ENCODE measurements at places on chromosomes 4 and X.
A peak's percentile ranks its signal among the peaks of the same experiment; 100 is the strongest.

DNA sequence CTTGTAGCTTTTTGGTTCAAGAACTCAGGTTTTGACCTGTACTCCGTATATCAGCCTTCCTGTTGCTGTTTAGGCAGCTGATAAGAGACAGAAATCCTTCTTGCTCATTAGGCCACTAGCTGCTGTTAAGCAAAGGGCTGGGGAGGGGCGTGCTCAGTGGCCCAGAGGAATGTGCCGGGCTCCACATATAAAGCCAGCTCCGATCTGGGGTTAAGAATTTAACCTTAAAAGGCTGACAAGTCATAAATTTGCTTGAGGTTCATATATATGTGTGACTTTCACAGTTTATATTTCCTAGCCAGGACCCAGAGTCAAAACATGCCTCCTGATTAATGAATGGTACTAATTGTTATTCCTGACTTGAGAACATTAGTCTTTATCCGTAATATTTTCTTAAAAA, 15.3 kb downstream of the GPC3 start:
- DNase-seq, result no peak

GRCh38 chrX:151974336-151975227, at the start of gene GABRE:
TSS of gene GABRE (minus strand) at chrX:151974676. CDS start at chrX:151974625, 51 bp downstream.
- DNase-seq, result peak; percentile 33

DNA sequence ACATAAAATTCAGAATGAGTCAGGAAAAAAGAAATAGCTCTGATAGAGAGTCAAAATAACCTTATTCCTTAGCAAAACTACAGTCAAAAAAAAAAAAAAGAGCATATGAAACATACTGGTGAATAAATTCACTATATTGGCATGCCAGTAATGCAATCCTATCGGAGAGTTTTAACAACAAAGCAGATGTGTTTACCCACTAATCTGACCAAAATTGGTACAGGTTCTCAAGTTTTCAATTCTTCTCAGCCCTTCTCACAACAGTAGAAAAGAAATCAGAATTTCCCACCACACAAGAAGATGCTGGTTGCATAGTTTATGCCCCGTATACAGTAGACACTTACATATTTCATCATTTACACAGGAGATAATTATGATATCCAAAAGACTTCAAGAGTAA, 59.4 kb downstream of the LCORL start:
- no peak for DNase-seq

DNA sequence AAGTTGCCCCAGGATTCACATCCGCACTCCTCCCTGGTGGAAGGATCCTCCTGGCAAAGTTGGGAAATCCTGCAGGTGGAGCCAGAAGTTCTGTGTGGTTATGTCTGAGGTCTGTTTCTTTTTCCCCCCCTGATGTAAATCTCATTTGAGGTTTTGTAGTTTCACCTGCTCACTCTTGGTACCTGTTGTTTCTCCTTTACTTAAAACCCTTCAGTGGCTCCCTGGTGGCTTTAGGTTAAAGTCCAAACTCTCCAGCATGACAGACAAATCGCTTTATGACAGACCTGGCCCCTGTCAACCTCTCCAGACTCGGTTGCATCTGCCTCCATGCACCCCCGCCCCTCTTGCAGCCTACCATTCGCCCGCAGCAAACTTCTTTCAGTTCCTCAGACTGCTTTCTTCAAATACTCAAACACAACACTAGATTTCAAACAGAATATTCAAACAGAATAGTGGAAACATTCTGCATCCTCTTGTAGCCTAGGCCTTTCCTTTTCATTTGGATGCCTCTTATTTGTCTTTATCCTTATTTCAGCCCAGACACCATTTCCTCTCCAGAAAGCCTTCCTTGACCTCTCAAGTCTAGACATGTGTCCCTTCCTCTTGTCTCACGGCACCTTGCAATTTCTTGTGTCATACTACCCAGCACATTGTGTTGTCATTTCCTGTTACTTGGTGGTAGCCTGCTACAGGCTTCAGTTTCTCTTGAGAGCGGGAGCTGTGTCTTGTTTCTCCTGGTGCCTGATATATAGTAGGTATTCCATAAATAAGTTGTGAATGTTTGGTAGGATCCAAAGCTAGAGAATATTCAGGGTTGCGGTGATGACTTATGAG, 24.8 kb downstream of the IL13RA1 start:
- DNase-seq, result no peak

- DNase-seq, result no peak
Observed at GRCh38 chr4:118911238-118911703, 22.6 kb downstream of the SYNPO2 start.

- peak; percentile 8 for DNase-seq
Observed at GRCh38 chr4:139622901-139623381, 42.7 kb upstream of the MGST2 start.

- DNase-seq, result no peak
Observed at GRCh38 chr4:115834441-115834840, 721.0 kb upstream of the NDST4 start.

DNA sequence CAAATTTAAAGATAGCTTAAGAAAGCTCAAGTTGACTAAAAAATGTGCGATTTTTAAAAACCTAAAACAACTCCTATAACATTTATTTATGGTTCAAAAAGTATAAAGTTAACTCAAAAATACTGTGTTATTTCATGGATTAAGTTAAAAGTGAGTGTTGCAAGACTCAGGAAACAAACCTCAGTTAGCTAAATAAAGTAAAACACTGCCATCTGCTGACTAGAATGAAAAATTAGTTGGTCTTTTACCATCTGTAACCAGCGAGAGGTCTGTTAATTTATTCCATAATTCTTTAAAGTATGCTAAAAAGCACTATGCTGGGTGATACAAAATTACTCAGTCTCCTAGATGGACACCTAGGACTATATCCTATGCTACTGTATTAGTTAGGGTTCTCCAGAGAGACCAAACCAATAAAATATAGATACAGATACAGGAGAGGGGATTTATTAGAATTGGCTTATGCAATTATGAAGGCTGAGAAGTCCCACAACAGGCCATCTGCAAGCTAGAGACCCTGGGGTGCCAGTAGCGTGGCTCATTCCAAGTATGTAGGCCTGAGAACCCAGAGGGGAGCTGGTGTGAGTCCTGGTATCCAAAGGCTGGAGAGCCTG, 4.9 kb upstream of the WDFY3 start:
- peak; percentile 36 for DNase-seq

GRCh38 chrX:42151808-42152207, 228.5 kb upstream of the CASK start:
- DNase-seq, result no peak

GRCh38 chrX:154804261-154804956, 876 bp downstream of the MPP1 start:
- no peak for DNase-seq

DNA sequence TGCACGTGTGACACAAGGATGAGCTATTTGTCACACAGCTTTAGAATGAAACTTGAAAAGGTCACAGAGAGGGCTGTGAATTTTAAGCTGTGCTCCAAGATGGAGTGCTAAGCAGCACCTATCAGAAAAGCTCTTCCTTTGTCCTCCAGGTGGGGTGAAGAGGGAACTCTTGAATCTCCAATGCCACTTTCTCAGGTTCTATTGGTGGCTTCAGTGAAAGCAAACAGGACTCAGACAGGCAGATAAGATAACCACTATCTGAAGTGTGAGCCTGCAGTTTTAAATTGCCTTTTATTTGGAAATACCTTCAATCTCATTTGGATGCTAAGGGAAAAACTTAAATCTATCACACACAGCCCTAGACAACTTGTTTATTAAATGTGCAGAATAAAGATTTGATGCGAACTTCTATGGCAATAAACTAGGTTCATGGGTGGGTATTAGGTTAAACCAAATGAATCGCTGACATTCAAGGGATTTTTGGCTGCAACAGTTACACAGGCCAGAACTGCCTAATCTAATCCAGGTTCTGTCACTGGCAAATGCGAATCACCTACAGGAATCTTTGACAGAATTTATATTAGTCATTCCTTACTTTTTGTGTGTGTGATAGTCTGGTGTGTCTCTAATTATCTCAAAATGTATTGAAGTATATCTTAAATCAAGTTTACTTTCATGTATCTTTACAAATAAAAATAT, 13.6 kb upstream of the PDGFRA start:
- no peak for DNase-seq

Data from NCI-H2227 treated with DMSO at 0.1 percent for 48 hours (cell line).